Calu3 (cell line): ENCODE measurements at places on chromosomes 2 and 18.

GRCh38 chr18:7870855-7871254, 303.7 kb downstream of the PTPRM start:
- no peaks in the 10 kb centered on the region for H3K27me3 ChIP-seq
- no peak for DNase-seq
- peaks cover 6% of the 10 kb centered on the region for H3K36me3 ChIP-seq
- H3K4me3 ChIP-seq: no peak overlapping the region

DNA sequence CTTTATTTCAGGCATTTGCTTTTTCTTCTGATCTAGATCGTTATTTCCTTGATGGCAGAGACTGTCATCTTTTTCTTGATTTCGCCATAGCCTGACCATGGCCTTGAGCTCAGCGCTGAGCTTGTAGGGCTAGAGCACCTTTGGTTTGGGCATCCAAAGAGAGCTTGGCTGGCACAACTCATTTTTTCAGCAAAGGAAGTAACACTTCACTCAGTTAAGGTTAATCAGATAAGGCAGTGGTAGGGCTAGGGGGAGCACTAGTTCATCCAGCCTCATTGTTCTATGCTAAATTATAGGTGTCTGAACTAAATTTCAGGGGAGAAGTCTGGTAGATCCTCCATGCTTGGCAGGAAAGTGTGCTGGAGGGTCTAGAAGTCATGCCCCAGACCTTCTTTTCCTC, 125.0 kb downstream of the SETBP1 start:
- H3K27me3 ChIP-seq: no peaks in the 10 kb centered on the region
- H3K36me3 ChIP-seq: no peaks in the 10 kb centered on the region
- no peak overlapping the region for H3K27ac ChIP-seq
- H3K4me1 ChIP-seq: peaks cover 13% of the 10 kb centered on the region

- H3K27ac ChIP-seq: no peak overlapping the region
- no peaks in the 10 kb centered on the region for H3K27me3 ChIP-seq
- H3K4me1 ChIP-seq: peaks cover 13% of the 10 kb centered on the region
- H3K36me3 ChIP-seq: no peaks in the 10 kb centered on the region
- peak; percentile 70 for DNase-seq
These were observed 505.4 kb downstream of the PLCL1 start for GRCh38 chr2:198309673-198310280.

DNA sequence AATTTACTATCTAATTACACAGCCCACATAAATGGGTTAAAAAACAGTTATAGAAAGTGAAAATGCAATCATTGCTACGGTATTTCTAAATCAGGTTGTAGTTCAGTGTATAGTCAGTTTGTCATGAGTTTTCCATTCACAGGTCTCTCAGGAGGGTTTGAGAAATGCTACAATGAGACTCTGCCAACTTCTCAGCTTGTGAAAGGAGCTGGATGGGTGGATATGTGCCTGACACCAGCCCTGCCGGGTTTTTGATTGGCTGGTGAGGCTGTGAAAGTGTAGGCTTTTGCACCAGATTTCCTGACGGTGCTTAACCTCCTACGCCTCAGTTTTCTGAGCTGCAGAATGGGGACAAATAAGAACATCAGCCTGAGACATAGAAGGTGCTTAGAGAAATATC, 102.6 kb upstream of the SMIM21 start:
- H3K4me3 ChIP-seq: no peak overlapping the region
- no peaks in the 10 kb centered on the region for H3K36me3 ChIP-seq
- H3K27ac ChIP-seq: no peak overlapping the region
- H3K27me3 ChIP-seq: peaks cover 12% of the 10 kb centered on the region
- no peak for DNase-seq

DNA sequence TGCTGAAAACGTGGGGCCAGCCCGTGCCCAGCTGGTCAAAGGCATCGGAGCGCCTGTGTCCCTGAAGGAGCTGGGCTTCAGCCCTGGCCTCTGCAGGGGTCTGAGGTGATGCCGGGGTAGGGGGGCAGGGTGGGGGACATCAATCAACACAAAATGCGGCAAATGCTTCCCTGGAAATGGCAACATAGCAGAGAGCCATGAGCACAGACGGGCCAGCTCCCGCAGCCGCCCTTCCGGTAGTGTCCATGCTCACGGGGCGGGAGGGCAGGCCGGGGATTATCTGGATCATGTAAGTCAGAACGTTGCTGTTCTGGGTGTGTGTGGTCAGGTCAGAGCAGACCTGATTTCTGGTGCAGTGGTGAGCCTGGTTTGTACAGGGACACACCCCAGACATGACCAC, 56.5 kb upstream of the TWIST2 start:
- H3K27ac ChIP-seq: no peak overlapping the region
- no peaks in the 10 kb centered on the region for H3K4me1 ChIP-seq
- H3K27me3 ChIP-seq: peaks cover 32% of the 10 kb centered on the region
- H3K36me3 ChIP-seq: no peaks in the 10 kb centered on the region

GRCh38 chr2:205656941-205657340, 25.4 kb upstream of the NRP2 start:
- no peaks in the 10 kb centered on the region for H3K4me1 ChIP-seq
- H3K36me3 ChIP-seq: no peaks in the 10 kb centered on the region
- no peak overlapping the region for H3K4me3 ChIP-seq
- no peak for DNase-seq
- H3K27me3 ChIP-seq: peaks cover 34% of the 10 kb centered on the region

DNA sequence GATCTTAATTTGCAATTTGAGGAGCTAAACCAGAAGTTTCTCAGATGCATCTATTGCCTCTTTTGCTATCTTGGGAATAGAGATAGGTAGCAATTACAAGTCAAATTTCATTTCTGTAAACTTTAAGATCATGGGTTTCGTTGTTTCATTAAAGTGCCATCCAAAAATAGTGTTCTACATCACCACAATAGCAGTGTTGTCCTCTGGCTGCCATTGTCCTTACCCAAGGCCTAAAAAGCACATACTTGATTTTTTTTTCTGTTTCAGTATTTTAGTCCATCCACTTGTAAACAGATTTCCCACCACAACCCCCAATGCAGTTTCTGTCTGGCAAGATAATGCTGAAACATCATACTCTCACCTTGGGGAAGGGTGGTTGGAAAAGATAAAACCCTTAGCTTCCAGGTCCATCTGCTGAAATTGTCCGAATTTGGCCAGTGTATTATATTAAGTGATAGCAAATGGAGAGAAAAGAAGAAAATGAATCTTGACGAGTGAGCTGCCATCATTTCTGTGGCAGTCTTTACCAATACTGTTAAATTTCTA, 136.2 kb downstream of the LCLAT1 start:
- H3K27ac ChIP-seq: no peak overlapping the region
- no peak overlapping the region for H3K4me3 ChIP-seq
- DNase-seq: no peak
- no peaks in the 10 kb centered on the region for H3K4me1 ChIP-seq

DNA sequence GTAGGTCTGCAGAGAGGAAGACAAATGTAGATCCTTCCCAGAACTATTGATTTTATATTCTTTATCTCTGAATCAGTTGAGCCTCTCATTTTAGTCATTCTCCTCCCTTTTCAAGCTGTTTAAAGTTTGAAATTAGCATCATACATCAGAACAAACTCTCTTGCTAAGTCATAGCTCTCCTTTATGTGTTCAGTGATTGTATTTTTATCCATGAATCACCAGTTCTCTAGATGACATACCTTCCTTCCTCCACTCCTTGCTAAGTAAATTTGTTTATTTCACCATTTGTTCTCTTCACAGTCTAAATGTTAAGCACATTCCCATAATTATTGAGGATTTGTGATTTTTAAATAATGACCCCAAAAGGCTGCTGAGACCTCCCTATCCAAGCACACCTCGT, 63.5 kb upstream of the RAPGEF4 start:
- peaks cover 26% of the 10 kb centered on the region for H3K4me1 ChIP-seq
- H3K27ac ChIP-seq: no peak overlapping the region
- H3K36me3 ChIP-seq: peaks cover 7% of the 10 kb centered on the region
- H3K27me3 ChIP-seq: no peaks in the 10 kb centered on the region

DNA sequence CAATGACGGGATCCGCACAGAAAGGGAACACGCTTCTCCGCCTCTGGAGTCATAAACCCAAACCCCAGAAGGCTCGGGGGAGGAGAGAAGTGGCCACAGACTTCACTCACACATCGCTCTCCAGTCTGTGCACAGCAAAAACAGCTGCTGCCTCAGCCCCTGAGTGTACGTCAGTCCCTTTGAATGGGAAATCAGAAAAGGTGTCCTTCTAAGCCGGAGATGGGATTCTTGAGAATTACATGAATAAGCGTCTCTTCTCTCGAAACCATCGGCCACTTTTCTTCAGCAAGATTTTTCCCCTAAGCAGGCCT, 78.3 kb downstream of the PDCL3 start:
- no peak overlapping the region for H3K27ac ChIP-seq
- no peaks in the 10 kb centered on the region for H3K36me3 ChIP-seq
- peaks cover 58% of the 10 kb centered on the region for H3K27me3 ChIP-seq
- no peak for DNase-seq
- H3K4me1 ChIP-seq: no peaks in the 10 kb centered on the region

DNA sequence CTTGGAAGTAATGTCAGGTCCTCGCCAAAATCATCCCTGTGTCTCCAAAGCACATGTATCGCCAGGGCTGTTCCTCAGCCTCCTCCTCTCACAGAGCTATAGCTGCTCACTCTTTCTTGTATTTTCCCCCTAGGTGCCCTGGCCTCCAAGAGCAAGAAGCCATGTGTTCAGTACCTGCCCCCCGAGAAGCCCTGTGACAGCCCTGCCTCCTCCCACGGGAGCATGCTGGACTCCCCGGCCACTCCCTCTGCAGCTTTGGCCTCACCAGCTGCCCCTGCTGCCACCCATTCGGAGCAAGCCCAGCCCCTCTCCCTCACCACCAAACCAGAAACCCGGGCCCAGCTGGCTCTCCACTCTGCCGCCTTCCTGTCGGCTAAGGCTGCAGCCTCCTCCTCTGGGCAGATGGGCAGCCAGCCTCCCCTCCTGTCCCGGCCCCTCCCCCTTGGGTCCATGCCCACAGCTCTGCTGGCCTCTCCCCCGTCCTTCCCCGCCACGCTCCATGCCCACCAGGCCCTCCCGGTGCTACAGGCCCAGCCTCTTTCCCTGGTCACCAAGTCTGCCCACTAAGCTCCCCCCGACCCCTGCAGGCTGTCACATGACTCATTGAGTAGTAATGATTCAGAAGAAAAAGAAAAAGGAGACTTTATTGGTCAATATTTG, 18.8 kb downstream of the TGOLN2 start:
- H3K4me3 ChIP-seq: no peak overlapping the region
- peaks cover 13% of the 10 kb centered on the region for H3K27me3 ChIP-seq
- H3K27ac ChIP-seq: peak overlapping the region; percentile 0
- peak; percentile 18 for DNase-seq

- H3K27ac ChIP-seq: no peak overlapping the region
- H3K27me3 ChIP-seq: no peaks in the 10 kb centered on the region
- no peak overlapping the region for H3K4me3 ChIP-seq
- H3K4me1 ChIP-seq: peaks cover 8% of the 10 kb centered on the region
- H3K36me3 ChIP-seq: peaks cover 8% of the 10 kb centered on the region
These were observed 65.3 kb downstream of the STAT1 start for GRCh38 chr2:190948671-190949070.

DNA sequence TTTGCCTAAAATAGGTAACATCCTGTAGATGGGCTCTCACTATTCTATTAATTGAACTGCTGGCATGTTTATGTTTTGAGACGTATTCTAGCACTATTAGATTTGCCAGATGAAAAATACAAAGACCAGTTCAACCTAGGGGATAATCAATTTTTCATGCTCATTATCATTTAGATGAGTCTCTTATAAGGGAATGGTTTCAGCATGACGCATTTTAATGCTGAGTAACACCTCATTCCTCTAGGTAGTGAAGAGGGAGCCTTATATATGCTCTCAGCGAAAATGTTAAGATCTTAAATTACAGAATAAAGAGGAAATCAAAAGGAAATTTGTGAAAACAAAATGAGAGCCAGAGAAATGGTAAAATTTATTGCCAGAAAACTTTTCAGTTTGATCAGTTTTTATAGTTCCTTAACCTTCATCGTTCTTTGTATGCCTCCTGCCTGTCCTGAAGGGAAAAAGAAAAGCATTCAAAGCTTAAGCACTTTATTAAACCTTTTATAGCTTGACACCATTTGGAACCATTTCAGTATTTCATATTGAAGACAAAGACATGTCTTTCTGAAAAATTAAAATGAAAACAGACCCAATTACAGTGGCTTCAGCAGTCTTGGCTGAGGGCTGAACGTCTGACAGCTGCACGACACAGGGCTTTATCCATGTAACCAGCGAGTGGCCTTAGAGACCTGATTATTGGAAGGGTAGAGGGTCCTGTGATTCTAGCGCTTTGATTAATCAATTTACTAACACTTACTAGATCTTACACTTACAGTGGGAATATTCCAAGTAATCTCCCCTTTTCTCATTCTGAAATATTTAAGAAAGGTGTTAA, 112.8 kb downstream of the ADCYAP1 start:
- H3K4me3 ChIP-seq: no peak overlapping the region
- DNase-seq: no peak
- H3K27ac ChIP-seq: no peak overlapping the region
- peaks cover 37% of the 10 kb centered on the region for H3K27me3 ChIP-seq
- no peaks in the 10 kb centered on the region for H3K4me1 ChIP-seq

- no peak overlapping the region for H3K4me3 ChIP-seq
- H3K27ac ChIP-seq: no peak overlapping the region
- no peaks in the 10 kb centered on the region for H3K36me3 ChIP-seq
- no peak for DNase-seq
These were observed 879.8 kb upstream of the PIK3C3 start for GRCh38 chr18:41075212-41075611.

DNA sequence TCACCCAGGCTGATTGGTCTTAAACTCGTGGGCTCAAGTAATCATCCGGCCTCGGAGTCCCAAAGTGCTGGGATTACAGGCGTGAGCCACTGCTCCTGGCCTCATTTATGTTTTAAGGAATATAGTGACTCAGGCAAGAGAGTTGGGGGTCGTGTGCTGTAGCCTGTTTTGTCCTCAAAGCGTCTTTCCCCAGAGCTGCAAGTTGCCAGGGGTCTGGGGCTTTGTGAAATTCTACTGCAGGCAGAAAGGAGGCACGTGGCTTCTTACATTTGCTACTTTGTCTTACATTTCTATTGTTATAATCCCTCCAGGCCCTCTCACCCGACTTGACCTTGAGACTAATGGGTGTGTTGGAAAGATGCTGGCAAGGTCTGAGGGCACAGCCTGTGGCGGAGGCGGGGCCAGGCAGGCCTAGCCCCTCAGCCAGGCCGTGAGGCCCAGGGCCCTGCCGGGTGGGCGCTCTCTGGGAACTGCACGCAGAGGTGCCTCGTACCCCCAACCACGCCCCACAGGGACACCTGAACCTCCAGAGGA, 85.8 kb upstream of the NDUFV2 start:
- peak overlapping the region; percentile 15 for H3K27ac ChIP-seq
- H3K4me1 ChIP-seq: peaks cover 11% of the 10 kb centered on the region
- H3K4me3 ChIP-seq: peak overlapping the region; percentile 60
